ENCODE measurements at places on chromosomes 2 and 18.

DNA sequence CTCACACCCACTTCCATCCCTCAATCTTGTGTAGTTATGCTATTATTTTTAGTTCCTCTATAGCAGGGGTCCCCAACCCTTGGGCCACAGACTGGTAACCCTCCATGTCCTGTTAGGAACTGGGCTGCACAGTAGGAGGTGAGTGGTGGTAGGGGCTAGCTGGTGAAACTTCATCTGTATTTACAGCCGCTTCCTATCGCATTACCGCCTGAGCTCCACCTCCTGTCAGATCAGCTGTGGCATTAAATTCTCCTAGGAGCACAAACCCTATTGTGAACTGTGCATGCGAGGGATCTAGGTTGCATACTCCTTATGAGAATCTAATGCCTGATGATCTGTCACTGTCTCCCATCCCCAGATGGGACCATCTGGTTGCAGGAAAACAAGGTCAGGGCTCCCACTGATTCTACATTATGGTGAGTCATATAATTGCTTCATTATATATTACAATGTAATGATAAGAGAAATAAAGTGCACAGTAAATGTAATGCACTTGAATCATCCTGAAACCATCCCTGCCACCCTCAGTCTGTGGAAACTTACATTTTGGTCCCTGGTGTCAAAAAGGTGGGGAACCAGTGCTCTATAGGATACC is 1.6 kb upstream of the RAB11FIP5 start:
- DNase-seq, result no peak

DNA sequence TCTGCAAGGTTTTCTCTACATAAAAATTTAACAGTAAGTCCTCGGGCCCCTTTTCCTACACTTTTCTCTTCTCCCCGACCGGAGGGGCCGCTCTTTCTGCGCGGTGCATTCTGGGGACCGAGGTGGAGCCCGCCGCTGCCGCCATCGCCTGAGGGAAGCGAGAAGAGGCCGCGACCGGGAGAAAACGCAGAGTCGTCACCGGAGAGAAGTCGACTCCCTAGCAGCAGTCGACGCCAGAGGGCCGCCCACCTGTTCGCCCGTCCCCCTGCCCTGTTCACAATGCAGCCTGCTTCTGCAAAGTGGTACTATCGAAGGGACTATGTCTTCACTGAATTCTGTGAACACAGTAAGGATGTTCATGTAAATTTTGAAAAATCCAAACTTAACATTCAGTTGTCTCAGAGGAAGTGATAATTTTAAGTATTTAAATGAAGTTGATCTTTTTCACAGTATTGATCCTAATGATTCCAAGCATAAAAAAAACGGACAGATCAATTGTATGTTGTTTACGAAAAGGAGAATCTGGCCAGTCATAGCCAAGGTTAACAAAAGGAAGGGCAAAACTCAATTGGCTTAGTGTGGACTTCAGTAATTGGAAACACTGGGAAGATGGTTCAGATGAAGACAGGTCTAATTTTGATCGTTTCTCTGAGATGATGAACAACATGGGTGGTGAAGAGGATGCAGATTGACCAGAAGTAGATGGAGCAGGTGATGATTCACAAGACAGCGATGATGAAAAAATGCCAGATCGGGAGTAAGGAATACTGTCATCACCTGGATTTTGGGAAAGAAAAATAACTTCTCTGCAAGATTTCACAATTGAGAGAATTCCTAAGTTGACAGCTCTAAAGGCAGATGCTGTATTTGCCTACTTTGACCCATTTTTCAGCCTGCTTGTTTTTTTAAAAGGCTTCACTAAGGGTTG is 55.8 kb downstream of the ASXL2 start:
- peak; percentile 26 for DNase-seq

DNA sequence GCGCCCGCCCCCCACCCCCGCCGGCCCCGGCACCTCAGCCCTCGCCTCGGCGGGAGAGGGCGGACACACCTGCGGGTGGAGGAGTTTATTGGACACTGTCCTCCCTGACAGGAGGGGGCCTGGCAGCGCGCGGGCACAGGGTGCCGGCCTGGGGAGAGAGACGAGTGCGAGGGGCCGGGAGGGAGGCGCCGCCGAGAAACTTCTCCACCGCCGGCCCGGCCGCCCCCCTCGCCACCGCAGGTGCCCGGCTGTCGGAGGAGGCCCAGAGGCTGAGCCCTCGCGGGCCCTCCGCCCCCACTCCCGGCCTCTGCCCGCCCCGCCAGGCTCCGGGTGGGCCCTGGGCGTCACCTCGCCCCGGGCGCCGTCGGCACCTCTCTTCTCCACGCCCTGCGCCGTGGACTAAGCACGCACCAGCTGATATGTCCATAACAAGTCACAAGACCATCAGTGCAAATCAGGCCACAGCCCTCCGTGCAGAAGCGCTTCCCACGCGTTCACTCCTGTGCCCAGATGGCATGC is 311.3 kb downstream of the CELF4 start:
- no peak for DNase-seq

- no peak for DNase-seq
These were observed 58.7 kb upstream of the DDX18 start for GRCh38 chr2:117755768-117756167.

DNA sequence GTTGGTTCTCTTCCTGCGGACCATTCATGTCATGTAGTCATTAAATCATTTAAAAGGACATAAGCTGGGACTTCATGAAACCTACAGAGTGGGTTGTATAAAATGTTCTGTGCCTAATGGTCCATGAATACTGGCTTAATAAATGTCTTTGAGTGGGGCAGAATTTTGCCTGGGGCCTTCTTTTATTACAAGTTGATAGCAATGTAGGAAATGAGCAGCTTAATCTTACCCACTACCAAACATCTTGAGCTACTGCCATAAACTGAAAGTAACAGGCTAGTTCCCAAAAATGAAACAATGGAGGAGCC is 130.9 kb downstream of the TMEM17 start:
- DNase-seq, result no peak

DNA sequence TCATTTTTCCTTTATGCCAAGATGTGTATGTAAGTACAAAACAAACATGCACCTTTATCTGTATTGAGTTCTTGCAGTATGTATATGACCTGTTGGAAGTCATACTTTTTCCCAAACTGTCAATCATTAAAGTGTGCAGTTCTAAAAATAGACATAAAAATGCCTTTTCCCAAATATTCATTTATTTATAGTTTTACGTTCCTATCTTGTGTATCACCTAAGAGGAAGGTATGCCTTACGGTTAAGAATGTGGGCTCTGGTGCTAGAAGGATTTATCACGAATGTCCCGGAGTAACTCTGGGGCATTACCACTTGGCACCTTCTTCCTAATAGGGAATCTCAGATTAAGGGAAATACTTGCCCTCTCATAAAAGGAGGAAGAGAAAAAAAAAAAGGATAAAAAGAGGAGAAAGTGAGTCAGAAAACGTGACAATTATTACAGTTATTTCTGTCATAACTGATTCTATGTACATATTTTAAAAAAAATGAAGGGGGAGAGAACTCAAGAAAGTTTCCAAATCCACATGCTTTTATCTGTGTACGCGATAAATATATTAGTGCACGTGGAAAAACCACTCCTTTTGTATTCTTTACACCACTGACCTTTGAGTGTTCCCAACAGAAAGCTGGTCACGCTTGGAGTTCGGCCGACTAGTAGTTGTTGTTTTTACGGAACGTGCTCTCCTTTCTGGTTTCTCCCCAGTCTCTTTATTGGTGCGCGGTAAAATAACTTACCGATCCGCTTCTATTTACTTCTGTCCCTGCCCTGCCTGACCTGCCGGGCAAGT is 721 bp downstream of the MCEE start:
- DNase-seq, result no peak

DNA sequence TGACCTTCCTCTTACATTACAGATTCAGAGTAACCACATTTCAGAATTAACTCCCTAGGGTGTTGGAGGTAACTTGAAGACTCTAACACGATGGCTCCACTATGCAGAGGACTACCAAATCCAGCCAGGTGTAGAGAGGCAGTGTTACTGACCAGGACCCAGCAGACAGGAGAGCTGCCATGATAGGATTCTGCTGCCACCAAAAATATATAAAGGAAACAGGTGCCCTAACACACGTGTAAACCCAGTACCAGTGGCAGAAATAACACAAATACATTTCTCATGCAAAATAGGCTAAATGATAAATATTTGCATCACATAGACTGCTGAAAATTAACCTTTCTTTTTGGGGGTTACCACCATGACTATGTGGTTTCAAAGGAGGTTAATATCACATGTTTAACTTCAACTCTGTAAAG is 7.0 kb downstream of the ZBTB14 start:
- no peak for DNase-seq

DNA sequence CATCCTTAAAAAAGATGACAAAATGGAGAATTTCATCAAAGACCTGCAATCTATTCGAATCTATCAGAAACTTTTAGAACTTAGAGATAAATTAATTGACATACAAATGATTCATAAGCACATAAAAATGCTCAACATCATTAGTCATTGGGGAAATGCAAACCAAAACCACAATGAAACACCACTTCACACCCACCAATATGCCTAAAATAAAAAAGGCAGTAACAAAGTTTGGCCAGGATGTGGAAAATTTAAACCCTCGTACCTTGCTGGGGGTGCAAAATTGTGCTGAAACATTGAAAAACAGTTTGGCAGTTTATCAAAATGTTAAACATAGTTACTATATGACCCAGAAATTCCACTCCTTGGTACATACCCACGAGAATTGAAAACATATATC is 11.5 kb upstream of the EIF2AK3 start:
- DNase-seq, result no peak

DNA sequence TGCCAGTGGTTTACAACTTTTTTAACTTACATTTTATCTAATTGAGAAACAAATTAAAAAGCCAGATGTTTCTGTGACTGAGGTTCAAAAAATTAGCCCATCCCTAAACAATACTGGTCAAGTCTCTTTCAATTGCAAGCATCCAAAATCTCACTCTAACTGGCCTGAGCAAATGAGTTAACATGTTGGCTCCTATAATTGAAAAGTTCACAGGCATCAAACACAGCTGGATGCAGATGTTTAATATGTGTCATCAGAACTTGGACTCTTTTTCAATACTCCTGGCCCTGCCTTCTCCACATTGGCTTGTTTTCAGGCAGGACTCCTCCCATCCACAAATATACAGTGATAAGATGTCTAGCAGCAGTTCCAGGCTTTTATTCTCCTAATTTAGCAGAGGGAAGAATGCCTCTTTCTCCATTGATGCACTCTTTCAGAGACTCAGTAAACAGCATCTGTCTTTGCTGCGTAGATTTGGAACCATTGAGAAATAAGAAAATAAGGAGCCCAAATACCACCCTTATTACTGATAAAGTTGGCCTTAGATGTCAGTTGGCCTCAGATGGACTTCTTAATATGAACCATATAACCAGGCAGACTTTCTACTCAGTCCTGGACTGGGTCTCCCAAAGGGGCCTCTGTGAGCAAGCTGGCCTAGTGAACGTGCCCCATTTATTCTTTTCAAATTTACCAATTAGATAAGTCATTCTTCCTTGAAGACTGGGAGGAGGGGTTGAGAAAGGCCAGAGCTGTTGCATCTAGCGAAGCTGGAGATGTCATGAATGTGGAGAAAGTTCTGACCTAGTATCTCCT is 30.4 kb upstream of the FN1 start:
- no peak for DNase-seq

GRCh38 chr2:159028776-159029175 is 60.3 kb downstream of the TANC1 start:
- no peak for DNase-seq

DNA sequence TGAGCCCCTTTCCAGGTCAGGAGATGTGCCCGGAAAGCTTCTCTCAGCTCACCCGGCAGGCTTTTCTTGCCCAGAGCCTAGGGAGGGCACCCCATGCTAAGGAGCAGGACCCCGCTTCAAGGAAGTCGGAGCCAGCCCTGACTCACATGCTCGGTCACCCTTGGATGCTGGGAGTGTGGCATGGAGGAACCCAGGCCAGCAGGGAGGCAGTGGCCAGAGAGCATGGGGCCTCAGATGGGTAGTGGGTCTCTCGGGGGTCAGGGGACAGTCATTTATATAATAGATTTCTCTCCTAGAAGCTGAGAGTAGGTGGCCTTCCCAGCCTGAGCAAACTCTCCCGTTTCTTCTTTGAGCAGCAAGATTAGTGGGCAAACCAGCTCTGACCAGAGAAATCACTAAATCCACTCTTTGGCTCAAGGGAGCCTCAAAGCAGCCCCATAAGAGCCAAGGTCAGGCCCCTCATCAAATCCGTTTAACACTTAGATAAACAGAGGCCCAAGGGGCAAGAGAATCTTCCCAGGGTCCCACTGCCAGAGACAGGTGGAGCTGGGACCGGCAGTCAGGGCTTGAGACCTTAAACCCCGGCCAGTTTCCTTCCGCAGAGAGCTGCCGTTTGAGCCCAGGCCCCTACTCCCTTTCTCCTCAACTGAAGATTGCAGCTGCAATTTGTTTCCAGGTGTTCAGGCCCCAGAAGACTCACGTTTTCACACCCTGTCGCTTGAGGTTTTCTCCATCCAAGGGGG is 113.1 kb downstream of the CYP26B1 start:
- no peak for DNase-seq

DNA sequence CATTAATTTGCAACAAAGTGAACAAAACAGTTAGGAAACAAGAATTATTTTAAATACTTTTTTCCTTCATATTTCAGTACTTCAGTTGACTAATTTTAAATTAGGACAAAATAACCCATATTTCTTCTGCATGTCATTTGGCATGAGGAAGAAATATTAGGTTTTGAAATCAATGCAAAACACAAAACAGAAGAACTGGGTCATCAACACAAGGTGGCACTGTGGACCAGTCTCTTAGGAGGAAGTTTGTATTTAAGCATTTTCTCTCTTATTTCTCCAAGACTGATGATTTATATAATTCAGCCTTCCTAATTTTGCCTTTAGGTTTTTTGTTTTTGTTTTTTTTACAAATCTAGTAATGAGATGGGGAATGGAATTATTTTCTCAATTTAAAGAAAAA is 352.8 kb upstream of the KCNH7 start:
- no peak for DNase-seq

DNA sequence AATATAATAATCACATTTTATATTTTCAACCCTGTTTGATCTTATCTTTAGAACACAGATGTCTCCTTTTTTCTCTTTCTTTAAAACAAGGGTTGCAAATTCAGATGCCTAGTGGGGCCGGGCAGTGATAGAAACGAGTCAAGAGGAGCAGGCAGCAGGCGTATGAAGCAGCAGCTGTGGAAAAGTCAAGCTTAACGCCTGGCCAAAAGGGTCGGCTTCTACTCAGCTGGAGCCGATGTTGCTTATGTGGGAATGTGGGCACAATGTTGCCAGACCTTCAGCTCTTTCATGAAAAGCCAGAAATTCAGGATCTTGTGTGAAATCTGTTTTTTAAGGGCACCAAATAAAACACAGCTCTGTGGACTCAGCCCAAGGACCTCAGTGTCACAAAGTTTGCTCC is 642.7 kb downstream of the ARHGAP15 start:
- no peak for DNase-seq

DNA sequence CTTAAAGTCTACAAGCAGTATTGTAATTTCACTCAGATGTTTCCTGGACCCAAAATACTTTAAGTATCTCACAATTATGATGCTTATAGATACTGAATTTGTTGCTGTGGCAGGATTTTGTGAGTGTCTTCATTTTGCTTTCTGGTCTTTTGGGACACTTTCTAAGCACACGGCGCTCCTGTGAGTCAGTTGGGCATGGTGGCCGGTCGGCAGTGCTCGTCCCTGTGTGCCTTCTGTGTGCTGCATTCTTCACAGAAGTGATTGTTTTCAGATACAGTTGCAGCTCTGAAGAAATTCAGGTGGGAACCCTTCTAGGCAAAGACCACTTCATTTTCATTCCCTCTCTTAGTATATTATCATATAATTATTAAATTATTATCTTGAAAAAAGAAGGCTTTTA is 273.3 kb downstream of the ZNF407 start:
- no peak for DNase-seq

- DNase-seq, result no peak
These were observed 28.8 kb downstream of the PKDCC start for GRCh38 chr2:42076357-42077225.

- DNase-seq, result no peak
These were observed 25.9 kb downstream of the MROH2A start for GRCh38 chr2:233803994-233804393.
